ENCODE measurements at places on chromosomes 13 and 19.
A peak's percentile ranks its signal among the peaks of the same experiment; 100 is the strongest.

DNA sequence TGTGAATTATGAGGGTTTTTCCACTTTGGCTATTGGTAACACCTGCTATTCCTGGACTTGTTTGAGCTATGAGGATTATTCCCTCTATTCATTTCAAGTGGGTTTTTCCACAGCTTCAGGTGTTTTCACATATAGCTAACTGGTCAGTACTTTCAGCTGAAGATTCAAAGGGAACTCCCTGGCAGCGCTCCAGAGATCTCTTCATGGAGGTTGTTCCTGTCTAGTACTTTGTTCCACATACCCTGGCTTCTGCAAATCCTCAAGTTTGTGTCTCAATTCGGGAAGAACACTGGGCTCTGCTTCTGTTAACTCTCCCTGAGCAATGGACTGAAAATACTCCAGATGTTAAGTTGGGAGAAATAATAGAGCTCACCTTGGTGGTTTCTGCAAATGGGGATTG, 5.6 kb upstream of the ZNF607 start:
- no peak for ATAC-seq

DNA sequence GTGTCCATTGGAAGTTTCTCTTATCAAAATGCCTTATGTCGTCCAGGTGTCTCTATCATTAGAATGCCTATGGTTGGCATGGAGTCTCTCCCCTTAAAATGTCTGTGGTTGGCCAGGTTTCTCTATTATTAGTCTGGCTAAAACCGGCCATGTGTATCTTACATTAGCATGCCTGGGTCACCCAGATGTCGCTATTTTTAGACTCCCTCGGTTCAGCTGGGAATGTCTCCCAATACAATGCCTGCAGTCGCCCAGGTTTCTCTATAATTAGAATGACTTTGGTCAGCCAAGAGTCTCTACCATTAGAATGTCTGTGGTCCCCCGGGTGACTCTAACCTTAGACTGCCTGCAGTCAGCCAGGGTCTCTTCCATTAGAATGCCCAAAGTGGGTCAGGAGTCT, 1536.1 kb downstream of the UQCRFS1 start:
- no peak for ATAC-seq

GRCh38 chr13:32224916-32225315, 90.2 kb downstream of the ZAR1L start:
- no peak for ATAC-seq

- ATAC-seq, result no peak
Measured at GRCh38 chr13:59951011-59951410, 212.7 kb downstream of the DIAPH3 start.

DNA sequence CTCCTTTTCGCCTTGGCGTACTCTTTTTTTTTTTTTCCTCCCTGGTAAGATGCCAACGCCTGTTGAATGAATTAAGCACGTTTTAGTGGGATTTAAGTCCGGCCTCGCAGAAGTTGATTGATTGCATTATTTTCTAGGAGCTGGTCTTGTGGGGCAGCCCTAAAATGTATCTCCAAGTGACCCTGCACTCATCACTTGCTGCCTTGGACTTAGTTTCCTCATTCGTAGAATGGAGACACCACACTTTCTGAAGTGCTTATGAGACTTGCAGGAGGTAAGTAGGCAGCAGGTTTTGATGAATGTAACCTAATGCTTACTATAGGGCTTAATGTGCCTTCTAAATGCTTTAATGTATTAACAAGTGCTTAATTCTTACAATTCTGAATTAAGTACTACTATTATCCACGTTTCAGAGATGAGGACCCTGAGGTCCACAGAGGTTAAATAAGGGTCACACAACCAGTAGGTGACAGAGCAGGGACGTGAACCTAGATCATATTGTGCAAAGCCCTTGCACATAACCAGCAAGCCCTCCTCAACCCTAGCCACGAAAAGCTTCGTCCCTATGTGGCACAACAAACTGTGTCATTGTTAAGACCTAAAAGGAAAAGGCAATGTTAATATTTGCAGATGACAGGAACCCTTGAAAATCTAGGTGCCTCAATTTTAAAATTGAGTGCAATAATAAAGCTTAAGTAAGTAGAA, 514 bp upstream of the ARGLU1 start:
- peak; percentile 29 for ATAC-seq

GRCh38 chr19:13008926-13009787, 13.9 kb downstream of the NFIX start:
- ATAC-seq, result no peak

DNA sequence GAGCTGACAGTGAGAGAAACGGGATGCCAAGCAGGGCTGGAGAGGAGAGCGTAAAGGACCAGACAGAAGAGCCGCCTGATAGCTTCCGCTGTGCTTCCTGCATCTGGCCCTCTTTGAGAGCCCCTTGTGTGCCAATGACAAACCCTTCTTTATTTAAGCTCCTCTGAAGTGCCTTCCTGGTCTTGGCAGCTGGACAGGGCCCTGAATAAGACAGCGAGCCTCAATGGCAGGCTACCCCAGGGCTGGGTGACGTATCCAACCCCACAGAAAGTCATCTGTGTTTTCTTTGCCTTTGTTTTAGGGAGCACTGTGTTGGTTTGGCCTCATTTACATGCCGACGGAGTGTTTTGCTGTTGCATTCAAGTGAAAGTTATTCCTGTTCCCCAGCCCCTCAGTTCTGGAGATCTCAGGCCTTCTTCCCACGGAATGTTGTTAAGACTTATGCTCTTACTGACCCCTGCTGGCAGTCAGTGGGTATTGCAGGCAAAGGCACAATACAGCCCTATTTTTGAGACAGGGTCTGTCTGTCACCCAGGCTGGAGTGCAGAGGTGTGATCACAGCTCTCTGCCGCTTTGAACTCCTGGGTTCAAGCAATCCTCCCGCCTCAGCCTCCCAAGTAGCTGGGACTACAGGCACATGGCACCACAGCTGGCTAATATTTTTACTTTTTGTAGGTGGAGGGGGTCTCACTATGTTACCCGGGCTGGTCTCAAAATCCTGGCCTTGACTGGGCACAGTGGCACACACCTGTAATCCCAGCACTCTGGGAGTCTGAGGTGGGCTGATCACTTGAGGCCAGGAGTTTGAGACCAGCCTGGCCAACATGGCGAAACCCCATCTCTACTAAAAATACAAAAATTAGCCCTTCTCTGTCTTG, 16.8 kb downstream of the CCL25 start:
- ATAC-seq, result no peak

GRCh38 chr13:106500445-106500844, 35.0 kb downstream of the EFNB2 start:
- no peak for ATAC-seq

All from SK-N-SH treated with all-trans-retinoic acid at 6 μM for 48 hours (cell line).